ENCODE measurements at places on chromosomes 4 and X.

- DNase-seq = peak; percentile 56
Measured at GRCh38 chrX:10173331-10173900, 16.6 kb downstream of the CLCN4 start.

DNA sequence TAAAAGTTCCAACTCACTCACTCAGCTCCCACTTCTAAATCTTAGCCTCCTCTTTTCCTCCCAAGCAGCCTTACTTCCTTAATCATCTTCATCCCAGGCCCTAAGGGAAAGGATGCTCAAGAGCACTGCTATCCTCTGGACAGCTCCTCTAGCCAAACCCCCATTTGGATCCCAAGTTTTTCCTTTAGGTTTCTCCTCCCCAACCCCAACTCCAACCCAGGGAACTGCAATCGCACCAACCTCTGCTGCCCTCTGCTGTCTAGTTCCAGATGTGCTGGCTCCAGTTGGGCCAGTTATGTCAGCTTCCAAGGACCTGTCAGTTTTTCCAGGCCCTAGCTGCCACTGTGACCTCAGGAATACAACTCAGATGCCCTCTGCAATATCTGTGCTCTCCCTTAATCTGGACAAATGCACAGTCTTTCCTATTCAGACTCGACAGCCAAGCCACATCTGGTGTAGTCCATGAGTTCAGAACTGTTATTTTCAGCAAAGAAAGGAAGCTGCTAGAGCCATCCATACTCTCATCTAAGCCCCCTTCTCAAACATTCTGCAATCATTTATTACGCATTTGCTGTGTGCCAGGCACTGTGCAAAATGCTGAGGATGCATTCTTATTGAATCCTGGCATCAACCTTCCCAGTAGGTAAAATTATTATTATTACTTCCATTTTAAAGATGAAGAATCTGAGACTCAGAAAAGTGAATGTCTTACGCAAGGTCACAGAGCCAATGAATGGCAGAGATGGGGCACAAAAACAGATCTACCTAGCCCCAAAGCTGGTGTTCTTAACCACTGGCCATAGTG, 12.3 kb upstream of the XPNPEP2 start:
- no peak for DNase-seq

DNA sequence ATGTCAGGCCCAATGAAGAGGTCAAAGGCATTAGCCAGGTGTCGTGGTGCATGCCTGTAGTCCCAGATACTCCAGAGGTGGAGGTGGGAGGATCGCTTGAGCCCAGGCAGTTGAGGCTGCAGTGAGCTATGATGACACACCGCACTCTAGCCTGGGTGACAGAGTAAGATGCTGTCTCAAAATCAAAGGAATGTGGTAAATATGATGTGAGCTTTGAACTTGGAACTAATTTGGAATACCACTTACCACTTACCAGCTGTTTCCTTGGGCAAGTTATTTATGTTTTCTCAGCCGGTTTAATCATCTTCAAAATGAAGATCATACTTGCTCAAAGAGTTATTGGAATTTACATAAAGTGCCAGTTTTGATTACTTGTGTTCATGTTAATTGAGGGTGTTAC, 23.8 kb upstream of the SEPSECS start:
- no peak for DNase-seq

- peak; percentile 41 for DNase-seq
Measured at GRCh38 chr4:3047464-3048286, 26.7 kb downstream of the HTT-AS start.

- no peak for DNase-seq
Measured at GRCh38 chrX:105664243-105664642, 158.1 kb upstream of the NRK start.

DNA sequence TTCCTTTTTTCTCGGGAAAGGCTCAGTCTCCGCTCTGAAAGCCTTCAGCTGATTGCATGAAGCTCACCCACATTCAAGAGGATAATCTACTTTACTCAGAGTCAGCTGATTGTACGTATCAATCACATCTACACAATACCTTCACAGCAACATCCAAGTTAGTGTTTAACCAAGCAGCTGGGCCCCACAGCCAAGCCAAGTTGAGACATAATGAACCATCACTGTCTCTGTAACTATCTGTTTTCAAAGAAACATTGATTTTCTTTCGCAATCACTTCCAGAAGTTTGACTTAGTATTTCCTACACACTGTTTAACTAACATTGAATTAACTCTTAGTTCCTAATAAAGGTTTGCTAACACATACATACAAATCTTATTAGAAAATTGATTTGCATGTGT, 40.3 kb downstream of the RWDD4 start:
- no peak for DNase-seq

GRCh38 chrX:154607370-154607769, 11.7 kb downstream of the CTAG1B start:
- no peak for DNase-seq

GRCh38 chr4:186067757-186068385, 1.1 kb upstream of the TLR3 start:
- DNase-seq = peak; percentile 7

- no peak for DNase-seq
Measured at GRCh38 chrX:110671068-110671803, 124.4 kb downstream of the CHRDL1 start.

- no peak for DNase-seq
Measured at GRCh38 chr4:181950372-181951127, 292.7 kb upstream of the TENM3 start.

GRCh38 chr4:140790765-140791164, 34.6 kb upstream of the TBC1D9 start:
- DNase-seq = no peak

- no peak for DNase-seq
Measured at GRCh38 chr4:69697536-69698242, 44.6 kb upstream of the UGT2A1 start.

DNA sequence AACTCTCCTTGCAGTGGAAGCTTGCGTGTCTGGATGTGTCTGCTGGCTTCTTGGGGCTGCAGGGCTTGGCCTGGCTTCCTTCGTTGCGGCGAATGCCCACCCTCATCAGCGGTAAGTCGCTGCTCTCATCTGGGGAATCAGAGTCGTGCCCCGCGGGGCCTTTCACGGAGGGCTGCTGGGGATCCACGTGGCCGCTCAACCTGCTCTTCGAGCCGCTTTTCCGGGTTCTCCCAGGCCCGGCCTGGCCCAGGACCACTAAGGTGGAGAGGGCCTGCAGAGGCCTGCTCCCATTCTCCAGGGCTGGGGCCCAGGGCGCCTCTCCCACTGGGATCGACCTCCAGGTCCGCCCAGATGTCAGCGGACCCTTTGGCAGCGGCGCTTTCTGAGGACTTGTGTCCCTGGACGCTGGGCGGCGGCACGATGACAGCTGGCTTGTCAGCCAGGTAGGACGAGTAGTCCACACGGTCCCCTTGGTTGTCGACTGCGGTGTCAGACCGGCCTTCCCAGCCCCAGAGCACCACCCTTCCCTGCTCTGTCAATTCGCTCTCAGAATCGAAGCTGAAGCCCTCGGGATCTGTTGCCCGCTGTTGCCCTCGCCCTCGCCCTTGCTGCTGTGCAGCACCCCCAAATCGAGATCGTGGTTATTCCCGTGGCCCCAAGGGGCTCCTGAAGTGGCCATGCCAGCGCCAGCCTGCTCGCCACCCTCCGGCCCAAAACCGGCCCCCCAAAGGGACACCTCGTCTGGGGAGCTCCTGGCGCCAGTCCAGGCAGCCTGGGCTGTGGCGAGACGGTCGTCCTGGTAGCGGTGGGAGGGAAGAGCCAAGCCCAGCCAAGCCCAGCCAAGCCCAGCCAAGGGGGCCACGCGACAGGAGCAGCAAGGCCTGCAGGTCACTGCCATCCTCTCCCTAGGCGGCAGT, 37.8 kb upstream of the NHSL2 start:
- no peak for DNase-seq

GRCh38 chrX:150889131-150889530, 9.3 kb downstream of the CD99L2 start:
- no peak for DNase-seq

DNA sequence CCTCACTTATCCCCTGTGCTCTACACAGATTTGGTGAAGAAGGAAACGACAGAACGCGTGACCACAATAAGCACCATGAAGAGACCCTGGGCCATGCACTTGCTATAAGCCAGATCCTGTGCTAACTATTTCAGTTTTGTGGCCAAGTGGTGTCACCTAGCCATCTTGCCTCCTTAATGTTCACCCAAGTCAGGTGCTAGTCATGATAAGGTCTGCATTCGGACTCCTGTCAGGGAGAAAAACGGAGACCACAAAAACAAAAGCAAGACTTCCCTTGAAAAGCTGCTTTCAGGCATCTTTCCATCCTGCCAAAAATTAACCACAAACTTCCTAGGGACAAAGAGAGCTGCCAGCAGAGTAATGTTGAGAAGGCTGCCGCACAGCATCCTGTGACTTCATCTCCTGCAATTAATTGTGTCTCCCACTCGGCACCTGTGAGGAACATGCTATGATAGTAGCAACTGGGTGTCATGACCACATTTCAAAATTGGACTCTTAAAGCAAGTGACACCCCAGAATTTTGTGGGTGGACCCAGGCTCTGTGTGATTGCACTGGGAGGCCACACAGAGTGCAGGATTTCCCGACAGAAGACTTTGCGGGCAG, 8.8 kb upstream of the IDS start:
- no peak for DNase-seq

DNA sequence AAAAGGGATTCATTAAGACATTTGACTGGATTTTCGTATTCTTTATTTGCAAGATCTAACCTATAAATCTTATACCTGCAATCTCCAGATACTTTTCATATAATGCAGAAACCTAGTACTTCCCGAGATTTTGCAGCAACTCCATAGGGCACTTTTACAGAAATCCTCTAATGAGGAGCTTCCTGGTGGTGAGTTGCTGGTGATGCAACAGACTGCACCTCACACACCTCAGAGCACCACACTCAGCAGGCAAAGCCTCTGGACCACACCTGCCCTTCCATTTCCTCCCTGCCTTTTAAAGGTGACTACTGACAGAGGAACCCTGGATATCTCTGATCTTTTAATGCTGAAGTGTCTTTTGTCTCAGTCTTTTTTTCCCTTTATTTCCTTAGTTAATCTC, 289.4 kb downstream of the TRAM1L1 start:
- DNase-seq = no peak

GRCh38 chr4:44563496-44563895, 87.9 kb downstream of the YIPF7 start:
- no peak for DNase-seq

- DNase-seq = no peak
Measured at GRCh38 chr4:152269448-152270191, 266.3 kb downstream of the FBXW7 start.

- DNase-seq = no peak
Measured at GRCh38 chrX:30904632-30905031, 15.6 kb upstream of the TAB3 start.

- no peak for DNase-seq
Measured at GRCh38 chrX:20432746-20433387, 166.2 kb upstream of the RPS6KA3 start.

GRCh38 chrX:48957477-48957826, at the start of gene OTUD5:
TSS of gene OTUD5 (minus strand) at chrX:48957607. CDS start at chrX:48957570, 37 bp downstream.
- DNase-seq = peak; percentile 58

DNA sequence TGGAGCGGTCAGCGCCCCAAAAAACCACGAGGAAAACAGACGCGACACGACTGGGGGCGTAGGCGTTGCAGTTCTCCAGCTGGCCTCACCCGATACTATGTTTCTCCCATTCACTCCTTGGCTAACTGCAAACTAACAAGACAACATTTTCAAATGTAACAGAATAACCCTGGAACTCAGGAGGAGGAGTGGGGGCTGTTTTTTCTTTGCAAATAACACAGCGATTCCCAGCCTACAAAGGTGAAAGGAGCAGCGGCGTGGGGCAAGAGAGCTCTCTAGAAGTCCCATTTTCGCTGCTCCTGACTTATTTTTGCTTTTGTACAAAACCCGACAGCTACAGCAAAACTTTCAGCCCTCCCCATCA, 1.6 kb downstream of the SOX3 start:
- DNase-seq = no peak

DNA sequence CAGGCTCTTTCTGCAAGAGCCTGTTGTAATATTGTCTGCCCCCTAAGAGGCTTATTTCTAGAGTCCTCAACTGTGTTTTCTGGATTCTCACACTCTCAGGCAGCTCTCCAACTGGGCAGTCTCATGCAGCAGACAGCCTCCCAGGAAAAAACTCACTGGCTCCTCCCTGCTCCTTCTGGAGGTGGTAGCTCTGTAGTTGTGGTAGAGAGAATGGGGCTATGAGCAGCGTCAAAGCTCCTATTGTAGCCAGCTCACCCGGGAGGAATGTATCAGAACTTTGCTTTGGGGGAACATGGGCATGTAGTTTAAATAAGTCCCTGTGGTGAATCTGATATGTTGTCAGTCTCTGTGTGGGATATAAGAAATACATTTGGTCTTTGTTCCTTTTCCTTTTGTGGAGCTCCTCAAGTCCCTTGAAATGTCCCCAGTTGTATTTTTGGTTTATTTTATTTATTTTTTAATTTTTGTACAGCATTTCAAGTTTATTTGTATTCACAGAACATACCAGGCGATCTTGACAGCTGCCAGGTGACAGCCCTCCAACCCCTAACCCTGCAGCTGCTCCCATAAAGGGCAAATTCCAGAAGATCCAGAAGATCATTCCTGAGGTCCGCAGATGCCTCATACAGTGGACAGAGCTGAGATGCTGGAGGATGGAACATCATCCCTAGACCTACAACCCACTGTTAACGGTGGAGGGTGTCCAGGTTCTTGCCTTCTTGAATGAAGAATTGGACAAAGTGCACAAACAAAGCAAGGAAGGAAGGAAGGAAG, 45.7 kb downstream of the TRIM61 start:
- no peak for DNase-seq

GRCh38 chr4:48195374-48195773, 61.3 kb upstream of the TXK start:
- DNase-seq = no peak

- DNase-seq = no peak
Measured at GRCh38 chrX:19549838-19550237, 34.5 kb upstream of the MAP3K15 start.

- DNase-seq = peak; percentile 72
Measured at GRCh38 chr4:26238778-26239679, 81.8 kb upstream of the RBPJ start.

DNA sequence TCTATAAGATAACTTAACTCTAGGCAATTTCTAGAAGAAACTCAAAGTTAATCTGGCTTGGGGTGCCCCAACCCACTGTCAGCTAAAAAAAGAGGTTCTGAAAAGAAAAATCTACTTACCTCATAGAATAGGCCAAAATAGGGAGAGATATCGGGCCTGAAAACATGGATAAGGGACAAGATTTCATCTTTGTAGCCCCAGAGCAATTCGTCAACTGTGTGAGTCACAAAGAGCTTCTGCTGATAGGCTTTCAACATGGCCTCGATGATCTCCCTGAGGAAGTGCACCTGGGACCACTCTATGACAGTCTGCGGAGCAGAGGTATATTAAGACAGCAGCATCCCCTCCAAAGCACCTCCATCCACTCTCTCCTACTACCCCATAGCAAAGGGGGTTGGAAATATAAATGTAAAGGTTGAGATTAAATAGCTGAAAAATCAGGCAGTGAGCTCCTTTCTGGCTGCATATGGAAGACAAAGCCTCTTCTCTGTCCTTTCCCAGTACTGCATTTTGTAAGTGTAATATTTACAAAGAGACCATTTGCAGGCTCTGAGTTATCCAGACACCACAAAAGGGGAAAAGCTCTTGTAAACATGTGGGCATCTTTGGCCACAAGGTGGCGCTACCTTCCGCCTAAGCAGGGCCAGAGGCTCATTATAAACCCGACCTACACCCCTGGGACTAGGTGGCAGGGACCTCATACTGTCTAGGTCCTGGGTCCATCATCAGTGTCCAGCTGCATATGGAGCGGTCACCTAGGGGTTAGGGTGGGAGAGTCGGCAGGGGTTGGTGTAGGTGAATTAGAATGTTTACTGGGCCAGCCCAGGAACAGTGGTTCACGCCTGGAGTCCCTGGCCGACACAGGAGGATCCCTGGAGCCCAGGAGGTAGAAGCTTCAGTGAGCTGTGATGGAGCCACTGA, 31.5 kb upstream of the NUP54 start:
- peak; percentile 59 for DNase-seq

Measured in NCI-H510A (cell line).